ENCODE measurements at places on chromosomes 6 and 20.
A peak's percentile ranks its signal among the peaks of the same experiment; 100 is the strongest.

- DNase-seq: no peak
Measured at GRCh38 chr20:17377231-17377630, 150.4 kb downstream of the PCSK2 start.

- DNase-seq: no peak
Measured at GRCh38 chr6:55447891-55448290, 120.6 kb downstream of the GFRAL start.

- no peak for DNase-seq
Measured at GRCh38 chr6:104572901-104573300, 286.8 kb downstream of the HACE1 start.

DNA sequence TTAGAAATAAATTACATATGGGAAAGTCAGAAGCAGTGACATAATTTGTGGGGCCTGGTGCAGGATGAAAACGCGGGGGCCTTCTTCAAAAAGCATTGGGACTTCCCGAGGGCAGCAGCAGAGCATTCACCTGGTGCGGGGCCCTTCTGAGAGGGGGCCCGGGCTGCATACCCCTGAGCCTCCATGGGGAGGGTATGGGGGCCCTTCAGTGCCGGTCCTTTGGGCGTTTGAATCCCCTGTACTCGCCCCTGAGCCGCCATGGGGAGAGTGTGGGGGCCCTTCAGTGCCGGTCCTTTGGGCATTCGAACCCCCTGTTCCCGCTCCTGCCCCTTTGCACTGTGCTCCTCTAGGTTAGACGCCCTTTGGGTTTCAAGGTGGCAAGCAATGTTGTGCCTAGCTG is 283.5 kb downstream of the CDH4 start:
- DNase-seq: no peak

DNA sequence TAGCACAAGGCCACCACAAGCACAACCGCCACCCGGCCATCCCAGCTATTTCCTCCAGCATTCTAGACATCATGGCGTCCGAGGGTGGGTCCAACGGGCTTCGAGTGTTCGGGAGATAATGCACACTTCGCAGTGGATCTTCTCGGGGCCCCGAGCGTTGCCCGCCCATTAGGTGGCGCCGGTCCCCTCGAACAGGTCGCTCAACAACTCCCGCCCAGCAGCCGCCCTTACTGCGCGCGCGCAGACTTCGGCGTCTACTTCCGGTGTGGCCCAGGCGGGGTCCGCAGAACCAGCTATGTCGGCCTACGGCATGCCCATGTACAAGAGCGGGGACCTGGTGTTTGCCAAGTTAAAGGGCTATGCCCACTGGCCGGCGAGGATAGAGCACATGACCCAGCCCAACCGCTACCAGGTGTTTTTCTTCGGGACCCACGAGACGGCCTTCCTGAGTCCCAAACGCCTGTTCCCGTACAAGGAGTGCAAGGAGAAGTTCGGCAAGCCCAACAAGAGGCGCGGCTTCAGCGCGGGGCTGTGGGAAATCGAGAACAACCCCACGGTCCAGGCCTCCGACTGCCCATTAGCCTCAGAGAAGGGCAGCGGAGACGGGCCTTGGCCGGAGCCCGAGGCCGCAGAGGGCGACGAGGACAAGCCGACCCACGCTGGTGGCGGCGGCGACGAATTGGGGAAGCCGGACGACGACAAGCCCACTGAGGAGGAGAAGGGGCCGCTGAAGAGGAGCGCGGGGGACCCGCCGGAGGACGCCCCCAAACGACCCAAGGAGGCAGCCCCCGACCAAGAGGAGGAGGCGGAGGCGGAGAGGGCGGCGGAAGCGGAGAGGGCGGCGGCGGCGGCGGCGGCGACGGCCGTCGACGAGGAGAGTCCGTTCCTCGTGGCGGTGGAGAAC is at the start of gene HDGFL1:
Gene HDGFL1 (plus strand): TSS at position 286 of the 904 bp plus-strand sequence. CDS start 10 bp downstream, at position 296.
- DNase-seq: no peak

- no peak for DNase-seq
Measured at GRCh38 chr6:45818655-45819054, 197.0 kb downstream of the CLIC5 start.

DNA sequence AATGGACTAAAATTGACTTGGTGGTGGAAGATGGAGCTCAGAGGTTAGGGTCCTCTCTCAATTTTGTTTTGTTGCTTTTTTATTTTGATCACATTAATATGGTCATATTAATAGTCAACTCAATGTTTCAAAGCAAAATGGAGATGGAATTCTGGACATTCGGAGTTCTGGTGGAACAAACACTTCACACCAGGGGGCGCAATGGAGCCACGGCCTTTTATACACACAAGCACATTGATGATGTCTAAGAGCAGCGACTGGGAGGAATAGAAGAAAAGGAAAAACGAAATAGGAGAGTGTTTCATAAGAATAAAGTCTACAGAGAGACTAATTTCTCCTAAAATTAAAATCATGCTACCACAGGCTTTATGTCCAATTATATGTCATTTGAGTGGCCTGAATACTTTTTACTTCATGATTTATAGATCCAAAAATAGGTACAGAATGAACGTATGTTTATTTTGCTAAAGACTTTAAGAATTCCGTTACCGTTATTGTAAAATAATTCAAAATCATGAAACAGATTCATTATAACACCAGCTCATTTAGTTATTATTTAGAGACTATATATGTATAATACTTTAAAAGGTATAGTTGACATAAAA is 197.6 kb upstream of the SASH1 start:
- DNase-seq: peak; percentile 25

DNA sequence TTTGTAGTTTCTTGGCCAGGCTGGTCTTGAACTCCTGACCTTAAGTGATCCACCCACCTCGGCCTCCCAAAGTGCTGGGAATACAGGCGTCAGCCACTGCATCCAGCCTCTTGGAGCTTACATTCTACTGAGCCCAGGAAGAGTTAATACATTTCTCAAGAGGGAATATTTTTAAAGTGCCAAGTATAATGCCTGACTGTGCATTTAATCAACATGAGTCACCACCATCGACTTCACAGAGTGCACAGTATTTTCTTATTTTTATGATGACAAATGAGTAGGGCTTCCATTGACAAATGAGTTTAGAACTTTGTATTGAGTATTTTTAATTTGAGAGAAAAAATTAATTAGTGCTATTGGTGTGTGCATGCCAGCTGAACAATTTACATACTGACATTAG is 72.2 kb downstream of the SASH1 start:
- no peak for DNase-seq

DNA sequence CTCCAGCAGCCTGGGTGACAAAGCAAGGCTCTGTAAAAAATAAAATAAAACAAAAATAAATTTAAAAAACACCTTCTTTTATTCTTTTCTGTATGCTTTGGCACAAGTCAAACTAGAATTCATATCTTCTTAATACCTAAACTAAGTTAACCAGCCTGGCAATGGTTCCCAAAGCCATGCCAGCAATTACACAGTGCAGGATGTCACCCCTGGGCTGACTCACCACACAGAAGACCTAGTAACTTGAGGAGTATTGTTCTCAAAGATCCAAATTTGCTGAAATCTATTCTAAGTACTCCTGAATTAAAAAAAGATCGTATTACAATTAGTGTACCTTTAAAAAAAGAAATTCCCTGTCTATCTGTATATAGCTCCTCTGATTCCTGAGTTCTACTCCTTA is 162.7 kb upstream of the SGK1 start:
- DNase-seq: no peak

DNA sequence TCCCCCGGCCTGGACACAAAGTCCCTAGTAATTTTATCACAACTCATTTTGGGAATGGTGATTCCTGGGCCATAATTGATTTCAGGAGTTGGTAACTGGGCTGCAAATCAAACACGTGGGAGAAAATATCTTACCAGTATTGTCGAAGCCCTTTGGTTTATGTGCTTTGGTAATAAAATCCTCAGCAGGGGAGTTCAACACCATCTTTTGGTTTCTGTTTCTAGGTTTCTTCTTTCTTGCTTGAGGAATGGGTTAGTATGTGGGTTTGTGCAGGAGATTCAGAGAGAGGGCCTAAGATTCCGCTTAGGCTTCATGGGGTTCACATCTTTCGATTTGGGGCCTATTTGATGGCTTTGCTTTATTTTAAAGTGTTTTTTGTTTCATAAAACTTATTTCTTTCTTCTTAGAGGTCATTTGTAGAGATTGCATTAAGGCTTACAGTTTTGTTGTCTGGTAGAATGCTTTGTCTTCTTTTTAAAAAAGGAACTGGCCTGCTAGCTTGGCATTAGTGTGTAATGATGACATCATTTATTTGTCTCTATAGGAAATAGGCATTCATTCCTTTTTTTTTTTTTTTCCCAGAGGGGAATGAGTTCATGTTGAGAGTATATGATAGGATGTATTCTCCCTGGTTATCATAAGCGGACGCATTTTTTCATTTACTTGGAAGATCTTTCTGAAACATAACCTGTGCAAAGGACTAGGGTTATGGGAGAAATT is 45.8 kb downstream of the CYP24A1 start:
- no peak for DNase-seq

DNA sequence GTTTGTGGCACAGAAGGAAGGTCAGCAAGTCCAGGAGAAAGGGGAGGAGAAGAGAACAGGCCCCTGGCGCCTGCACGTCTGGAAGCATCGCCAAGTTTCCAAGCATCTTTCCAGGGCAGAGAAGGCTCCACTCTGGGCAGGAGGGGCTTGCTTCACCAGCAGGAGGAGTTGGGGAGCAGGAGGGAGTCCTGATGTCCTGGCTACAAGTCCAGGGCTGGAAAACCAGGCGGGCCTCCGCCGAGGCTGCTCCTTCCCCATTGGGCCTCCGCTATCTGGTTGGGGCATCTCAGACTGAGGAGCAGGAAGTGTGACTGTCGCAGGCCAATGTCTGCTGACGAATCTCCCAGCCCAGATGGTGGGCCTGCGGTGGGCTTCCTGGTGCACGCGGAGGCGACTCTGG is 421.9 kb downstream of the PREX1 start:
- DNase-seq: no peak

GRCh38 chr6:118876814-118877213 is 17.1 kb upstream of the ASF1A start:
- DNase-seq: no peak

GRCh38 chr20:20230741-20231140 is 137.2 kb upstream of the INSM1 start:
- no peak for DNase-seq

DNA sequence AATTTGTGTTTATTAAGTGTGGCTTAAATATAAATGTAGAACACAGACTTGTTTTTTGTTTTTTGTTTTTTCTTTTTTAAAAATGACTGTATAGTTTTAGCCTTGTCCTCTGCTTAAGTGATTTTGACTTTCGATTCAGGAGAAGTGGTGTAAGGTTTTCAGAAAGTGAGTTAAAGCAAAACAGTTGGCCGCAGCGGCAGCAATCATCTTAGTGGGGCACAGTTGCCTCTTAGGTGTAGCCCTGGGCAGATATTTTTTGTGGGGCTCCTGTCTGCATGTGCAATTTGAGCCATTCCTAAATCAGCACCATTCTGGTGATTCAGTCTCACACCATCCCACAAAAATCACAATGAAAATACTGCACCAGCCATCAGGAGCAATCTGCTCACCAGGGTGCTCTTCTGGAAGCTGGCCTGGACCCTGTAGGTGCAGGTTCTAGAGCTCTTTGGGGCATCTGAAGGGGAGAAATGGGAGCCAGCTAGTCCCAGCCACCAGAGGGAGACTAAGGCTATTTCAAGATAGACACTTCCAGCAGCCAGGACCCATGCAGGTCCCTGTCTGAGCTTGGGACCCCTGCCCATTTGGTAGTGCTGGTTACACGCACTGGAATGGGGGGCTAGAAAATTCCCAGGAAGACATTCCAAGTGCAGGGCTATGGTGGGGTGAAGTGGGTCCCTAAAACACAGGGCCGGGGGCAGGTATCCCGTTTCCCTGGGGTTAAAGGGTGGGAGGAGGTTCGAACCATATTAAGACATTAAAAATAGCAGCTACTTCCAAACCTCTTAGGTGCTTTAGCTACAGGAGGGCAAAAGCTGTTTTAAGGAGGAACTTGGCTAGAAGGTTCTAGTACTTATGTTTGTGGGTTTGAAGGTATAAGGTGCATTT is 156.6 kb downstream of the NFATC2 start:
- no peak for DNase-seq

DNA sequence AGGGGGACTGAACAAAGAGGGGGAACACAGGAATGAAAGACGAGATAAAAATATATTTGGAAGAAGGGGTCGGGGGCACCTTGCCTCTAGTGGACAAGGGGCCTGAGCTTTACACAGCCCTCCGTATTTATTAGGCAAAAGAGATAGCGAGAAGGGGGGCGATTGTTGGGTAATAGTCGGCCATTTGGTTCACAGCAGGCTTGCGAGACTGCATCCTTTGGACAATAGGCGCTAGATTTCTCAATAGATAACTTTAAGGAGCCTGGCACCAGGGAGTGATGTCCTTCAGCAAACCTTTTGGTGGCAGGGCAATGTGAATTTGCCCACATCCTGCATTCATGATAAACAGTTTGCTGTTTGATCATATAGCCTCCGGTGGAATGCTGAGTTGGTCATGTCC is 3.0 kb upstream of the NANP start:
- DNase-seq: no peak

- DNase-seq: no peak
Measured at GRCh38 chr6:45479834-45480751, 102.4 kb upstream of the SUPT3H start.

DNA sequence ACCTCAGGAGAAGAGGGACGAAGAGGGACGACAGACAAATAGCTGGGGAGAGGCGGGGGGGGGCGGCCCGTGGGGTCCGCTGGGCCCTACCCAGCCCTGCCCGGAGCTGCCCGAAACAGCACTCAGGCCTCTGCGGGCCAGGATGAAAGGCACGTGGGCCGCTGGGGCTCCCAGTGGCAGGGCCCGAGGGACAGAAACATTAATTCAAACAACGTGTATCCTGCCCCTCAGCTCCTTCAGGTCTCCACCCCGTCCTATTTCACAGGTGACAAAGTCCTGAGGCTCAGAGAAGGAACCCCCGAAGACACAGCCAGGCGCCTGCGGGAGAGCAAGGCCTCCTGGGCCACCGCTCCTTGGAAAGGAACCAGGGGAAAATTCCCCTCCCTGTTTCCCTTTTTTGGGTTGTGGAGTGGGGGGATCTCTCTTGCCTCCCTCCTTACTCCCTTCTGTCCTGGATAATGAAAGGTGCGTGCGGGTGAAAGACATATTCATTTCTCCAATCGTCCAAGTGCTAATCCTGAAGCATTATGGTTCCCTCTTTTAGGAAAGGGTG is 93.3 kb downstream of the RNASET2 start:
- peak; percentile 3 for DNase-seq

- DNase-seq: no peak
Measured at GRCh38 chr20:41175201-41175651, 37.9 kb downstream of the PLCG1 start.

DNA sequence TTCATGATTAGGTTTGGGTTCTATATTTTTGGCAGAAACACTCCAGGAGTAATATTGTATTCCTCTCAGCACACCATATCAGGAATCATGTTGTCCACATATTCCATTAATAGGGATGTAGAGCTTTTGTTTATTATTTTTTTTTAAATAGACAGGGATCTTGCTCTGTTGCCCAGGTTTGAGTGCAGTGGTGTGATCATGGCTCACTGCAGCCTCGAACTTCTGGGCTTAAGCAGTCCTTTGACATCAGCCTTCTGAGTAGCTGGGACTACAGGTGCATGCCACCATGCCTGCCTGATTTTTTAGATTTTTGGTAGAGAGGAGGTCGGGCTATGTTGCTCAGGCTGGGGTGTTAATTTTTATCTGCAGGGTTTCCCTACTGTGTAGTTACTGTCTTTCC is 12.0 kb downstream of the SCAF8 start:
- no peak for DNase-seq

GRCh38 chr20:41854765-41855164 is 236.6 kb upstream of the CHD6 start:
- DNase-seq: no peak

- no peak for DNase-seq
Measured at GRCh38 chr6:20352346-20352745, 49.3 kb upstream of the E2F3 start.

- DNase-seq: no peak
Measured at GRCh38 chr20:49641683-49642656, 71.7 kb downstream of the B4GALT5 start.

Measured in naive thymus-derived CD8-positive, alpha-beta T cell (primary cell).